Urothelium cell line (cell line): ENCODE measurements at places on chromosomes 7 and 10.
A peak's percentile ranks its signal among the peaks of the same experiment; 100 is the strongest.

GRCh38 chr10:127524908-127525665 lies 24.0 kb upstream of the NPS start:
- peak; percentile 56 for DNase-seq

GRCh38 chr7:153386556-153386955 lies 627.0 kb downstream of the ACTR3B start:
- DNase-seq = no peak

DNA sequence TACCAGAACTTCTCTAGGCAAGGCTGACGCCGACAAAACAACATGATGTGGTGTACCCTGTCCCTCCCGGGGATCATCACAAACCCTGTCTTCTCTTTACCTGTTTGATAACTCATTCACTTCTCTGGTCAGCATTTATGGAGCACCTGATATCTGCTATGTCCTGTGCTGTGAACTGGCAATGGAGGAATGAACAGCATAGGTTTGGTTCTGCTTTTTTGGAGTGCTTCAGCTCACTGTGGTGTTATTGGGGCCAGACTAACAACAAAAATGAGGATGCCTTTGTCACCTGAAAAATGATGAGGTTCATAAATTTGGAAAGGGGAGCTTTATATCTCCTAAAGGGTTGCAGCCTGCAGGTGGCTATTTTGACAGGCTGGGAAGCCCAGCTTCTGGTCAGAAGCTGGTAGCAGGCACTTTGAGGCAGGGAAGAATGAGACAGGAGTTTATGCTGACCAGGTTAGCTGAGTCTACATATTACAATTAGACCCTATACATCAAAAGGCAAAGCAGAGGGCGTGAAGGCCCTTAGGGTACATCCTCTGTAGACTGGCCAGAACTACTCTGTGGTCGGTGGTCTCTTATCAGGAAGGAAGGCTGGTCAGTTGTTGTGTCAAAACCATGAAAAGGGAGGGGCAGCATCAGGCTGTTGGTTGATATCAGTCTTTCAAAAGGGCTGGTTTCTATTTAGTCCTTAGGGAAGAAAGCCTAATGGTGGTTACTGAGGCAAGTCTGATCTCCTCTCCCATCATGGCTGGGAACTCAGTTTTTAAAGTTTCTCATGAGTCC lies 42.3 kb downstream of the SH2D4B start:
- DNase-seq = no peak

GRCh38 chr7:68364886-68365625 lies 1233.2 kb upstream of the AUTS2 start:
- DNase-seq = no peak

GRCh38 chr7:108037741-108038140 lies 34.8 kb upstream of the LAMB1 start:
- no peak for DNase-seq

DNA sequence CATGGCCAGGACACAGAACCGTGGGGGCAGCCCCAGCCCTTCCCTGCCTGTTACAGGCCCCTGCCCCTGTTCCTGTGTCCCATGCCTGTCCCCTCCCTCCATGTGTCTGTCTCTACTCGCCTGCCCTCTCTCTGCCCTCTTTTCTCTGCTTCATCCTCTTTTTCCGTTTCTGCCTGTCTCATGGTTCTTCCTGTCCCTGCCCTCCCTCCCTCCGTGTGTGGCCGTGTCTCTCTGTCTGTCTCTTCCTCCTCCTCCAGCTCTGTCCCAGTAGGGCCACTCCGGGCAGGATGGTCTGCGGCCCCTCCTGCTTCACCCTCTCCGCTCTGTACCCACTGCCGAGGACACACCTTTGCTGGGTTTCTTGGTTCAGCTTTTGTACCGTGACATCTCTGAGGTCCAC lies 137.4 kb downstream of the FAM53B start:
- no peak for DNase-seq

DNA sequence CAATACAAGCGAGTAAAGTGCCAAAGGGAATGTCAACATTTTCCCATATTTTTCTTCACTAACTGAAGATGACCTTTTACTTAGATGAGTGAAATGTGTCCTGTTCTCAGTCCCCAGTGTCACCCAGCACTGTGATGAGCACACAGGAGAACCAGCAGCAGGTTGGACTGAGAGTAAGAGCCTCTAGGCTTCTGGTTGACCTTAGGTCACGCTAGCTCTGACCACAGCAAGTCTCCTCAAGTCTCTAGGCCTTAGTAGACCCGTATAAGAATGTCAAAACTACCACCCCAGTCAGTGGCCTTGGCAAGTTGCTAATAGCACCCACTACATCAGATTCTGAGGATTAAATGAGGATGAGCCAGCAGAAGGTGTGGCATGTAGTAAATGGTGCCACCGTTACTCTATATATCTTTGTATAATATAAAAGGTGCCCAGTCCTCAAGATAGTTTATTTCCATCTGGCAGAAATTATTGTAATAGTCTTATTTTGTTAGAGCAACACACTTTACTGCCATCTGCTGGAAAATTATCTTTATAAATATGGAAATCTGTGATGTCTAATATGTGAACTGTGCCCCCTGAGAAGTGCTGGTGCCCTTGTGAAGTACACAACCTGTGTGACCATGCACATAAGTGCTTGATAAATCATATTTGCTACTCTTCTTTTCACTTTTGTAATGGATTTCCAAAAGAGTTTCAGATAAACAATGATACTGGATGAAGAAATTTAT lies 75.7 kb downstream of the SPAG6 start:
- DNase-seq = no peak

GRCh38 chr7:1233333-1234048 lies 819 bp downstream of the UNCX start:
- no peak for DNase-seq

GRCh38 chr10:42594246-42594650 lies 44.1 kb downstream of the ZNF33B start:
- no peak for DNase-seq

- peak; percentile 45 for DNase-seq
Measured at GRCh38 chr10:91653219-91653870, 20.5 kb upstream of the PPP1R3C start.

DNA sequence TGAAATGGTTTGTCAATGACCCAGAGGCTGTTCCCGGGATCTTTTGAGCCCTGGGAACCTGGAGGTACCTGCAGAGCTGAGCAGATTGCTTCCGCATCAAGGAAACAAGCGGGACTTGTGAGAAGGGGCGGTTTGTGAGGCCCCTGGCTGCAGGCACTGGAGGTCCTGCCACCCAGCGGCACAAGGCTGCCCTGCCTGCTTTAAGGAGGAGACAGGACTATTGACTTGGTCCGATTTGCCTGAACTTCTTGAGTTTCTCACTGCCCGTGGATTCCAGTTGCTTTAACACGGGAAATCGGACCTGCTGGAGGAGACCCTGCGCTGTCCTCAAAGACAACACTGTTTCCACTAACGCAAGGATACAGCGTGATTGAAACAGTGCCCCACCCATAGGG lies 130.1 kb downstream of the DNAJB6 start:
- no peak for DNase-seq

DNA sequence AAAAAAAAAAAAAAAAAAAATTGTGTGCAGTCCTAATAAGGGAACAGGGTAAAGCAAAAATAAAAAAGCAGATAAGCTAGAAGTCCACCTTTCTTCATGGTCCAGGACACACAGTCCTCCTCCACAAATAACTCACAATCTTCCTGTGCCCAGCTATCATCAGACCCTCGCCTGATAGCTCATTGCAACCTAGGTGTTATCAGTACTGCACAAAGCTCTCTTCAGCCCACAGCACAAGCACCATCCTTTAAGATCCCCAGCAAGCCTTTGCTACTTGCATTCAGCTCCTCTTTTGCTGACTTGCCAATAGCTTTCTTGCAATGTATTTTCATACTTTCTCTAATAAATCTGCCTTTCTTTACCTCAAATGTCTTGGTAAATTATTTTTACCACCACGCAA lies 5.0 kb downstream of the NDUFA5 start:
- no peak for DNase-seq

DNA sequence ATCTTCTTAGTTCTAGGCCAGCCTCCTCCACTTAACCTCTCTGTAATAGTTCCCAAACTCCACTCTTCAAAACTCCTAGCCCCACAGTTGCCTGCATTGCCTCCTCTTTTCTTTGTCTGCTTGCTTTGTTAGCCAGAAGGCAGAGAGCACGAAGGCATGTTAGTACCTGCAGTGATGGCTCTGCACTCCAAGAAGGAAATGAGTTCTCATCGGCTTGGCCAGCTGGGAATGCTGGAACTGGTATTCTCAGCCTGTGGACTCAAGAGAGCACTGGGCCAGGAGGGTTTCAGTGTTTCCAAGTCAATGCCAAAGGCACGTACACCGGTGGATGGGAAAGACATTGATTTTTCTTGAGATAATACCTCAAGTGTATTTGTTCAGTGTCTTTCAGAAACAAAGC lies 66.3 kb upstream of the HABP2 start:
- DNase-seq = no peak

- no peak for DNase-seq
Measured at GRCh38 chr10:3148041-3148440, 24.5 kb downstream of the PITRM1 start.

DNA sequence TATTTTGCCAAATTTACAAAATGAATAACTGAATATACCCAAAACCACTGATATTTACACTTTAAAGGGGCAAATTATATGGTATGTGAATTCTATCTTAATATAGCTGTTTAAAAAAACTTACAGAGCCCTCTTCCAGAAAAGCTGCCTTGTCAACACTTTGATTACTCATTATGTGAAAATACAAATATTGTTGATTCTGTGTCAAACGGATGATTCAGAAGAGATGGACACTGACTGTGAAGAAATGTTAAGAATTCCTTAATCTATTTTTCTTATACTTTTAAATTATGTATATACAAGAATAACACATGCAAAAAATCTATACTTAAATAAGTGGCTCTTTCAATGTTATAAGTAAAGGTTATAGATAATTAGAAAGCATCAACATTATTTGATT lies 41.5 kb downstream of the SMURF1 start:
- DNase-seq = no peak

GRCh38 chr10:77377034-77377433 lies 260.6 kb downstream of the KCNMA1 start:
- DNase-seq = no peak

- peak; percentile 27 for DNase-seq
Measured at GRCh38 chr10:113960617-113961181, 83.0 kb upstream of the ADRB1 start.

- DNase-seq = peak; percentile 68
Measured at GRCh38 chr7:92595281-92595680, 5.1 kb upstream of the FAM133B start.

- DNase-seq = no peak
Measured at GRCh38 chr7:155231241-155231800, 66.4 kb upstream of the INSIG1 start.

DNA sequence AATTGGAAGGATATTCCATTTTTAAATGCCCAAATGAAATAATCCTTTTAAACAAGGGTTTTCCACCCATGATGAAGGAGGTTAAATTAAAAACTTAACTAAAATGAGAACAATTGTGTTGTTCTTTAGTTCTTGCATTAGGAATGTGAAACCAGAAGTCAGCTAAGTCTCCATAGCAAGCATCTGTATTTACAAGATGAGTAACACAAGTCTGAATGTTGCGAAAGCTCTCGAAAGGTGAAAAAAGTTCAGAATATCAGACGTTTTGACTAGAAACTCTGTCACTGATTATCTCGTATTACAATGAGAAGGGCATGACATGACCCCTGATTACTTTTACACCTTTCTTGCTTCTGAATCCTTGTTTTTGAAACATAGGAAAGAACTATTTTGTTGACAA lies 149.6 kb downstream of the BICC1 start:
- DNase-seq = peak; percentile 60

DNA sequence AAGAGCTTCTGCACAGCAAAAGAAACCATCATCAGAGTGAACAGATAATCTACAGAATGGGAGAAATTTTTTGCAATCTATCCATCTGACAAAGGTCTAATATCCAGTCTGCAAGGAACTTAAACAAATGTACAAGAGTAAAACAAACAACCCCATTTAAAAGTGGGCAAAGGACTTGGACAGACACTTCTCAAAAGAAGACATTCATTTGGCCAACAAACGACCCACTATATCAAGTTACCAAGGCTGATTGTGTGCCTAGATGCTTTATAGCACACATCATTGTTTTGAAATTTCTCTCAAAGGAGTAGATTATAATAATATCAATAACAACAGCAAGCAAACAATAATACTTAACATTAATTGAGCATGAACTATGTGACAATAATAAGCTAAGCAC lies 117.1 kb downstream of the TFPI2 start:
- no peak for DNase-seq

- DNase-seq = no peak
Measured at GRCh38 chr7:108059526-108059925, 56.6 kb upstream of the LAMB1 start.

DNA sequence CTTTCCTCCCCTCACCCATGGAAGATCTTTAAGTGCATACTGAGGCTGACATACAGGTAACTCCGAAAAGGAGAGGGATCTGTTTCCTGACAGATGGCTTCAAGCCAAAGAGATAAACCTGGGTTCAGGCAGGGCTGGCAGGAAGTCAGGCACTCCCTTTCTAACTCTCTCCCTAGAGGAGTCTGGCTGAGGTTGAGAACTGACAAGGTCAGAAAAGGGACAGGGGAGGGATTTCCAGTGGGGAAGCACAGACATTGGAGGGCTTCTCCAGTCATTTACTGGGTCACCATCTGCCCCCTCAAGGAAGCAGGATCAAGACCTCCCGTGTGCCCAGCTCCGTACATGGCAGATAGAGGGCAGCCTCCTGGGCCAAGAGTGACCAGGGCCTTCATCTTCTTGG lies 31.6 kb downstream of the TLX1 start:
- no peak for DNase-seq

GRCh38 chr10:102549549-102549948 lies 45.8 kb downstream of the SUFU start:
- no peak for DNase-seq

GRCh38 chr10:13001041-13001886 lies at the start of gene CCDC3:
Gene CCDC3, minus strand, starts transcription at chr10:13001713. Its CDS starts 143 bp downstream, at chr10:13001570.
- DNase-seq = peak; percentile 86

DNA sequence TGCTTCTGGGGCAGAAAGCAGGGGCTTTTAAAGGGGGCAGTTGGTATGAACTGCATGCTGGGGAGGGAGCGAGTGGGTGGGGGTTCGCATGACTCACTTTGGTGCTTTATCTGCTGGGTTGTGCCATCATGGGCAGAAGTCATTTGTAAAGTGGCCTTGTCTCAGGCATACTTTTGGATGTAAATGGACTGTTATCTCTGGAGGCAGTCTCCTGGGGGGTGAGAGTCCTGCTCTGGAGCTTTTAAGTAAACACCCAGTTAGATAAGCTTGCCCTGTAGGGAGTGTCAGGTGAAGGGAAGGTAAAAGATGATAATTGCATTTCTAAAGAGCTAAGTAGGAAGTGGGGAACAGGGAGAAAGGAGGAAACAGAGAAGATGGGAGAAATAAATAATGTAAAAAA lies 1.6 kb upstream of the GSTO1 start:
- DNase-seq = no peak

DNA sequence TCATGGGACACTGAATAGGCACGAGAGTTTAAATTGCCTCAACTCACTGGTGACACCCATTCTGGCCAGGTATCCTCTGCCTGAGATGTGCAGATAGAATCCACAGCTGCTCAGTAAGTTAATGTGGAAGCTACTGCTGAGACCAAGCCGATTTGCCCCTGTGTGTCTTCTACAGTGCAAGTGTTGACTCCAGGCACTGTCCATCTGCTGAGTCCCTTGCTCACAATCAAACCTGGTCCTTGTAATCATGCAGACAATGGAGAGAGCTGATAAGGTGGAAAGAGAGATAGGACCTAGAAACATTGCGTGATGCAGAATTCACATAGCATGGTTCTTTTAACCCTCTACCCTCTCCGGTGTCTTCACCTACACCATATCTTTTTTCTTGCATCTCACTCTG lies 101.4 kb downstream of the ITGB8 start:
- no peak for DNase-seq
